NCI-H1105 (cell line): ENCODE measurements at places on chromosomes 5 and 9.

- no peak for DNase-seq
Observed at GRCh38 chr9:114285166-114285867, 37.6 kb upstream of the ORM1 start.

- no peak for DNase-seq
Observed at GRCh38 chr9:6443661-6444060, 30.7 kb downstream of the UHRF2 start.

DNA sequence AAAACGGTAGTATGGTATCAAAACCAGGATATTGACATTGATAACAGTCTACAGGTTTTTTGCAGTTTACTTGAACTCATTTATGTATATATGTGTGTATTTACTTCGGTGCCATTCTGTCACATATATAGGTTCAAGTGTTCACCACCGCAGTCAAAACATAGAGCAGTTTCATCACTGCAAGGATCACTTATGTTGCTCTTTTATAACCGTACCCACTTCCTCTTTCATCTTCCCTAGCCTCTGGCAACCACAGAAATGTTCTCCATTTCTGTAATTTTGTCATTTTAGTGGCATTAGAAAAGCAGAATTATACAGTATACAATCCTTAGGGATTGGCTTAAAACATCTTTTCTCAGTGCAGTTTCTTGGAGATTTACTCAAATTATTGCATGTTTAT is 90.3 kb downstream of the SH3GL2 start:
- no peak for DNase-seq

- no peak for DNase-seq
Observed at GRCh38 chr5:133334796-133335639, 277.3 kb downstream of the FSTL4 start.

DNA sequence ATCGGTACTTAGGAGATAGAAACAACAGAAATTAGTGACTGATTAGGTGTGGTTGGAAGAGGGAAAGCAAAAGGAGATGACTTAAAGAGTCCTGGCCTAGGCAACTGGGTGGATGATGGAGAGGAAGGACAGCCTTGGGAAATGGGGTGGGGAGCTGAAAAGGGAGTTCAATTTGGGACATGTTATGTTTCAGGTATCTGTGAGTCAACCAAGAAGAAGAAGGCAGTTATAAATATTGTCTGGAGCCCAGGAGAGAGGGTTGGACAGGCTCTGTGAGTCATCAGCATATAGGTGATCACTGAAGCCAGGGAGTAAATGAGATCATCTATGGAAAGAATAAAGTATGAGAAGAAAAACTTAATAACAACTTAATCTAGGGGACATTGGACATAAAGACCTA is 357.7 kb downstream of the NPR3 start:
- no peak for DNase-seq

- DNase-seq, result no peak
Observed at GRCh38 chr5:68242743-68243142, 27.2 kb downstream of the PIK3R1 start.

- DNase-seq, result no peak
Observed at GRCh38 chr5:125338440-125339174, 592.2 kb upstream of the ZNF608 start.

DNA sequence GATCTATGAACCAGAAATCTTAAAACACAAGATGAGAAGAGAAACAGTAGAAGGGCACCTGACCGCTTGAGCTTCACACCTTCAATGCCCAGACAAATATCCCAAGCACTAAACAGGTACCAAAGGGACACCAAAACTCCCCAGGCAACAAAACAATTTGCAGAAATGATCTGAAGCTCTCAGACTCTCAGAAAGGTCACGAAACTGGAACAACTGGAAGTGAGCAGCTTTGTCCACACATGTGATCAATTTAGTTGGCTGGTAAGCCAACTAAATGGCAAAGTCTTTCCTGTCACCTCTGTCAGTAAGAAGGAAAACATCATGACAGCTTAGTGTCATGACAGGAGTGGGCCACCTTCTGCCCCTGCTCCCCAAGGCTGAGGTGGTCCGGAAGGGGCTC is 4.1 kb downstream of the IPPK start:
- no peak for DNase-seq
